ENCODE measurements at places on chromosomes 3 and 15.

GRCh38 chr3:111662907-111663306 lies 67.8 kb upstream of the ZBED2 start:
- DNase-seq = no peak

- no peak for DNase-seq
These were observed 93.2 kb downstream of the SLCO3A1 start for GRCh38 chr15:91946581-91947292.

DNA sequence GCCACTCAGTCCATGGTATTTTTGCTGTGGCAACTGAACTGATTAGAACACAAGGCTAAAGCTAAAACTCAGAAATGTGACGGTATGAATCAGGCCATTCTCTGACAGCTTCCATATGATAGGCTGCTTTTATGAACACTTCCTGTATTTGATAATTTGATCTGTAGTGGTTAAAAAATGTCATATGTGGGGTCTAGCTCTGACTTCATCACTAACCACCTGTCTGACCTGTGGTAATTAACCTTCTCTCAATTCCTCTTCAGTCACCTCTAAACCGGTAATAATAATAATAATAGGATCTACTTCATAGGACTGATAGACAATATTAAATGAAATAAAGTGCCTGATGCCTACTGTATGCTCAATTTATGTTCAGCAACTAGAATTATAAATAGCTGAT lies 223.2 kb downstream of the MBNL1 start:
- DNase-seq = no peak

DNA sequence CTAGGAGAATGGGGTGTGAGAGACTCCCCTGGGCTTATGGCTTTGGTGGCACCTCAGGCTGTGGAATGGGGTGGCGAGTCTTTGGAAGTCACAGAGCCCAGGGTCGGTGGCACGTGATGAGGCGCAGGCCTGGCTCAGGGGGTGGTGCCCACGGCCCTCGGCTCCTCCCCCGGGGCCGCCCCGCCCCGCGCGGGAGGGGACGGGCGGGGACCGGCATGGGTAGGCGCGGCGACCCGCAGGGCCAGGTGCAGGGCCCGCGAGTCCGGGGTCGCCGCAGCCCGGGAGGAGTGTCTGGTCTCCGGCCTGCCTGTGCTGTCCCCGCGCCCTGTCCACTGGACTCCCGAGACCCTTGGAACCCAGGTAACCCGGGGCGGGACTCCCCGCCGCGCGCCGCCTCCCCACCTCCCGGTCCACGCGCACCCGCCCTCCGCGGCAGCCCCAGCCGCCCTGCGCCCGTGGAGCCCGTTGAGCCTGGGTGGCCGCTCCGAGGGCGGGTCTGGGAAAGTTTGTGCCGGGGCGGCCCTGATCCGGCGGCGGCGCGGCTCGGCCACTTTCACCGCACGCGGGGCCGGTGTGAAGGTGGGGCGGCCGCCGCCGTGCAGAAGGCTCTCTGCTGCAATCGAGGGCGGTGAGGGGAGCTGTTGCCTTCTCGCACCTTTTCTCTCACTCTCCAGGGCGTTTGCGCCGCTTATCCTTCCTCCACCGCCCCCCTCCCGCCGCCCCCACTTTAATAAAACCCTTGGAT lies at the start of gene PAQR5:
TSS of gene PAQR5 (plus strand) at position 216 of the 745 bp plus-strand sequence. CDS start 61,169 bp downstream, outside the sequence.
- DNase-seq = peak; percentile 52

DNA sequence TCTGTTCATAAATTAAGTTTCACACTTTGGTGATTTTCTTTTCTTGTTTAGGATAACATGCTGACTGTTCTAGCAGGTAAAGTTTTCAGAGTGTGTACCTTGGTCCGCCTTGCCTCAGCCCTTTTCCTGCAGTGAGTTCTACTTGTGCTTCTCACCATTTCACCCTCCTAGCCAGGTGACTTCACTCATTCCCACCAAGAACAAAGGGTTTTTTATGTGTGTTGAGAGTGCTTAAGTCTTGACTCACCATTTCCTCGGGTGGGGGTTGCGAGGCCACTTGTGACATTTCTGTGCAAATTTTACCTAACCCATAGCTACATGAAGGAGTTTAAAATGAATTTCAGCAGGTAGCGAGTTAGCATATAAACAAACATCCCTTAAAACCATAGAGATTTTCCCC lies 81.4 kb downstream of the C3orf38 start:
- no peak for DNase-seq

GRCh38 chr3:112297714-112298113 lies 3.7 kb upstream of the SLC9C1 start:
- no peak for DNase-seq

DNA sequence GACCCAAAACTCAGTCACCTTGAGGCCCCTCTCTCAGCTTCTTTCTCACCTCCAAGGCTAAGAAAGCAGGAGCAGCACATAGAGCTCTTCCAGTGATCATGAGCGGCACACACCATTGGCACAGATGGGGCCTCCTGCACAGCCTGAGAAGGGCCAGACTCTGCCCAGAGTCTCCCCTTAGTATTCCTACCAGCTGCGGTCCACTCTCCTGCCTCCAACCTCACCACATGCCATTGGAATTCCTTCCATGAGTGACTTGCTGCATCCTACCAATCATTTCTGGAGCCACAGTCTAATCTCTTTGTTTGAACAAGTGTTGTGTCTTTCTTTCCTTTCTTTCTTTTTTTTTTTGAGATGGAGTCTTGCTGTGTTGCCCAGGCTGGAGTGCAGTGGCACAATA lies 39.3 kb downstream of the CDCP1 start:
- DNase-seq = no peak

- no peak for DNase-seq
These were observed 70.1 kb downstream of the CCK start for GRCh38 chr3:42195879-42196330.

- no peak for DNase-seq
These were observed 77.5 kb upstream of the FBN1 start for GRCh38 chr15:48722764-48723661.

DNA sequence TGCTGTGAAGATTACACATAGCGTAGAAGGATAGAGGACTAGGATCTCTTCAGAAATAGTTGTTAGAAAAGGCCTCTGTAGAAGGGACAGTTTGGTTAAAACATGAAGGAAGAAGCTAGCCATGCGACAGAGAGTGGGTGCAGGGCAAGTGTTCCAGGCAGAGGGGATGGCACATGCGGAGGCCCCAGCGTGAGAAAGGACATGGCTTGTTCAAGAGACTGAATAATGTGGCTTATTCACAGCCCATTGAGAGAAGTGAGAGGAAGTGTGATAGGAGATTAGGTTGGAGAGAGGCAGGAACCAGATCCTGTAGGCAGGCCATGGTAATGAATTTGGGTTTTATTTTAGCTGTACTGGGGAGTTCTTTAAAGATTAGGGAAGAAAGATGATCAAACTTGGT lies 56.4 kb downstream of the NEO1 start:
- DNase-seq = no peak

DNA sequence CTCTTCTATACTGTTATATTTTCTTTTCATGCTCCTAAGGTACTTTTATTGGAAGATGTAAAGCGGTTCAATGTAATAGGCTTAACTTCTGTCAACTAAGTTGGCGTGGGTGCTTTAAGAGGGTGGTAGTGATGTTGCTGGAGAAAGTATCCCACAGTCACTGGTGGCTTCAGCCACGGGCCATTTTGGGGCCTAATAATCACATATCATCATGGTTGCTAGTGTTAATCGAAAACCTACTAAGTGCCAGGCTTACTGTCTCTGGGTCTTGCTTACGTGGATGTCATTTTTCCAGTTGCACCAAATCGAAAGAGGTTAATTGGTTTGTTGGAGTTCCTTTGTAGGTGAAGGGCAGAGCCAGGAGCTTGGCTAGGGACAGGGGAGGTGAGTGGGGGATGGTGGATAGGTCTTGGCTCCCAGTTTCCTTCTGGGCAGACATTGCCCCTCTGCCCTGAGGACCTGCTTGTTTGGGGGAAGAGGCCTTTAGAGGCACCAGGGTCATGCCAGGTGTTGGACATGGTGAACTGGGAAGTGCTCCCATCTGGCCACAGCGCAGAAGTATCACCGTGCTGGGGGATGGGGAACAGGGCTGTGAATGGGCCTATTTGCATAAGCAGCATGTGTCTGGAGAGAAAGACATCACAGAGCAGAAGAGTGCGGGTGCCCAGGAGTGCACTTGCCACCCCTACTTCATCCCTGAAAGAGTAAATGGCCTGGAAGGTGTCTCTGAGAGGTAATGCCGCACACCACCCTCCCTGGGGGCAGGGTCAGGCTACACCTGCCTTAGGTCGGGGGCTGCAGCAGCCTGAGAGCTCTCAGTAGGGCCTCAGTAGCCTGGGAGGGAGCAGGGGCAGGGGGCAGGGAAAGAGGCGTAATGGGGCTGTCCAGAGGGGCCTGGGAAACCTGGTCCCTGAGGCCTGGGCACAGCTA lies 62.4 kb upstream of the POLG start:
- peak; percentile 56 for DNase-seq

GRCh38 chr3:188284455-188285212 lies 130.7 kb downstream of the LPP start:
- DNase-seq = no peak

GRCh38 chr3:46454209-46454595 lies 10.5 kb downstream of the LTF start:
- no peak for DNase-seq

DNA sequence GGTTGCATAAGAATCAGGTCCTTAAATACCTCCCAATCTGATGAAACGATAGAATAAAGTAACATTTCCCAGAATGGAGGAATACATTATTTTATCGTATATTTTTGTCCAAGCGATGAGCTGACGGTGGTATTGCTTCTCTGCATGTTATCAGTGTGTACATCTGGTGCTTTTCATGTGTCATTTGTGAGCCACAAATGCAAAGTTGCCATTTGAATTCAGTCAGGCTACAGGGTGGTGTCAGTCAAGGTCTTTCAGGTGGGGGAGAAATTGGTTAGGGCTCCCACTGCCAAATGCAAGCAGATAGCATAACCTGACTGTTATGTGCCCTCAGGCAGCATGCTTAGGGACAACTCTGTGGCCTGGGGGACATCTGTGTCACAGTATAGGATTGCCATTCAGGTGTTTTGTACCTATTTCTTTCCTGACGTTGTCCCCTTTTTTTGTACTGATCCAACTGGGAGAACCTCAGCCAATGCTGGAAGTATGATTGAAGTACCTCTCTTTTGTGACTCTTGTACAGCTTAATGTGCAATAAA lies 26.5 kb upstream of the TIMP4 start:
- DNase-seq = no peak

- DNase-seq = no peak
These were observed 8.3 kb upstream of the ROPN1B start for GRCh38 chr3:125960456-125961288.

DNA sequence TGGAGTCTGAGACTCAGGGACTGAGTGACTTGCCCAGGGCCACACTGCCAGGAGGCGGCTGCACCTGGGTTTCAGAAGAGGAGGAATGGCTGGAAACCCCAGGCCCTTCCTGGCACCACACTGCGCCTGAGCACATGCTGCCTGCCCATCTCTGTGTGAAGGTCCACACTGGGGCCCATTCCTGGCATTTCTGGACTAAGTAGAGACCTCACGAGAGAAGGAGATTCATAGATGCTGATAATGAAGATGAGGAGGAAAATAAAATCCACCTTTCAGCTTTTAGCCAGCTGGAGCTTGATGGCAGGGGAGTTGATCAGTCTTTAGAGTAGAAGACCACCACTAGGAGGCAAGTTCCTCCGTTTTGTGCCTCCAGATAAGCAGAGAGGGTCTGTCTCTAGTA lies 40.2 kb upstream of the TF start:
- no peak for DNase-seq

DNA sequence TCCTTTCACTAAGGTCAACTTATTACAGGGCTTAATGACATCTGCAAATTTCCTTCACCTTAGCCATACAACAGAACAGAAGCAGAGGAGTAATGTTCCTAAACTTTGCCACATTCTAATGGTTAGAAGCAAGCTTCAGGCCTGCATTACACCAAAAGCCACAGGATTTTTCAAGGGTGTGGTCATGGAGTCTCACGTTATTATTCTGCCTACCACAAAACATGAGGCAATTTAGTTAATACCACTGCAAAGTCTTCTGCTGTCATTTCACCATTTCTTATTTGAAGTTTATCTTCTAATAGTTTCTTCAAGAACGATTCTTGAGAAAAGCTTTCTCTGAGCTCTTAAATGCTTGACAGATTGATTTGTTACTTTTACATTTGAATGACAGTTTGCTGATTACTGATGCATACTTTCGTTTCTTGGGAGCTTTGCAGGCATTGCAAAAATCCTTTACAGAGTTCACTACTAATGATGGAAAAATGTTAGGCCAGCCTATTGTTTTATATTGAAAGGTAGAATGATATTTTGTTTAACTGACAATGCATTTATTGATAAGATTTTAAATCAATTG lies 1257.1 kb downstream of the NSUN3 start:
- no peak for DNase-seq

GRCh38 chr3:100936931-100937330 lies 56.3 kb downstream of the ABI3BP start:
- no peak for DNase-seq

GRCh38 chr3:86708893-86709292 lies 282.1 kb downstream of the VGLL3 start:
- DNase-seq = no peak

DNA sequence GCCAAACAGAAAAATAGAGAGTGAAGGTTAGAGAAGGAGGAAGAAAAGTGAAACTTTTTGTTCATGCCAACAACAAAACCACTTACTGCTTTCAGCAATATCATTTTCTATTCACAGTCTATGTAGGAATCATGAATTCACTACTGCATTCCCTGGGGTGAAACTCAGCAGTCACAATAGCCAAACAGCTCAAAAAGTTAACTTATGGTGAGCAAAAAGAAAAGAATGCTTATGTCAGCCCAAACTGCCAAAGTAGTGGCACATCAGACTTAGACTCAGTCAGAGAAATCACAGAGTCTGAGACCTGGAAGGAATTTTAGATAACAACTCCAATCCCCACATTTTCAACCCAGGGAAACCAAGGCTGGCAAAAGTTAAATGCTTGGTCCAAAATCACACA lies 238.7 kb upstream of the TMCO5A start:
- DNase-seq = no peak

- no peak for DNase-seq
These were observed 24.4 kb downstream of the CTNNB1 start for GRCh38 chr3:41223691-41224090.

GRCh38 chr15:43514241-43515057 lies 3.0 kb upstream of the MAP1A start:
- DNase-seq = peak; percentile 66

- no peak for DNase-seq
These were observed 12.2 kb downstream of the GBE1 start for GRCh38 chr3:81749265-81749664.
